Endothelial cell (in vitro differentiated cells): ENCODE measurements at places on chromosomes 1 and 21. TPM values are rescaled to one million over a fixed set of nuclear protein-coding genes. Genes with fewer than 3 reads are reported as not detected.

DNA sequence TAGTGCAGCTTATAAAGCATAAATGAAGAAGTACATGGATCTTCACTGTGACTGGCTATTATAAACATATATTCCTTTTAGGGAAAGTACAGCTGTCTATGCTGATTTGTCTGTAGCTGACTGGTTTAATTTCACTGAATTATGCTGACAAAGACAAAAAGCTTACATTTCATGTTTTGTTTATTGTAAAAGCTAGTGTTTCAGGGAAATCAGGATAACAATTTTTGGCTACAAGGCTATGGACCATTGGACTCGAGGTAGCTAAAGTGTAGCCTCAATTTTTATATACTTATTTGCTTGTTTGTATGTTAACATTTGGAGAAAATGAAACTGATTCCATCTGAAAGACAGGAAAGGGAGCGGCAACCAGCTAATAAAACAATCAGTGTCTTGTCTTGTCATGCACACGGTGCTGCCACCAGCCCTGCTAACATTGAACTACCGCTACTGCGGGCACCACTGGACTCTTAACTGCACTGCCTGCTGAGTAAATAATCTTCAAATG is 480.2 kb downstream of the COL11A1 start:
- no peak overlapping the region for H3K27ac ChIP-seq
- H3K36me3 ChIP-seq = no peaks in the 10 kb centered on the region
- no peaks in the 10 kb centered on the region for H3K27me3 ChIP-seq
- DNase-seq = no peak

DNA sequence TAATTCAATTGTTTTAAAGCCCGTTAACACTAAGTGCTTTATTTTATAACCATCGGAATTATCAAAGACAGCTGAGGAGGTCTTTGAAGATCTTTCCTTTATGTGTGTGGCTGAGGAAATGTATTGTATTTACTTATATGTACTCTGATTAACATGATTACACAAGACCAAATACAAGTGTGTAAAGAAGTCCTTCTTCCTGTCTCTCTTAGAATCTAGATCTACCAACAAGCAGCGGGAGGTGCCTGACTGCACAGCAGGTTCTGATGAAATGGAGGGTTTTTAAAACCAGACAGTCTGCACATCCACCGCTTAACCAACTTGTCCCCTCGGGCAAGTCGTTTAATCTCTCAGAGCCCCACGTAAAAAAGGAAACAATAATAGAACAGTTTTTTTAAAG is 240.5 kb upstream of the MAP1LC3C start:
- no peak overlapping the region for H3K4me3 ChIP-seq
- H3K27me3 ChIP-seq = no peaks in the 10 kb centered on the region
- H3K27ac ChIP-seq = no peak overlapping the region
- DNase-seq = no peak

- H3K4me1 ChIP-seq = peaks cover 5% of the 10 kb centered on the region
- H3K27ac ChIP-seq = no peak overlapping the region
- DNase-seq = no peak
- no peak overlapping the region for H3K4me3 ChIP-seq
- no peaks in the 10 kb centered on the region for H3K27me3 ChIP-seq
- H3K36me3 ChIP-seq = peaks cover 3% of the 10 kb centered on the region
Observed at GRCh38 chr1:87864676-87865075, 536.0 kb downstream of the LMO4 start.

GRCh38 chr1:98388441-98388840 is 273.1 kb upstream of the SNX7 start:
- no peaks in the 10 kb centered on the region for H3K4me1 ChIP-seq
- H3K4me3 ChIP-seq = no peak overlapping the region
- H3K27me3 ChIP-seq = peaks cover 3% of the 10 kb centered on the region

DNA sequence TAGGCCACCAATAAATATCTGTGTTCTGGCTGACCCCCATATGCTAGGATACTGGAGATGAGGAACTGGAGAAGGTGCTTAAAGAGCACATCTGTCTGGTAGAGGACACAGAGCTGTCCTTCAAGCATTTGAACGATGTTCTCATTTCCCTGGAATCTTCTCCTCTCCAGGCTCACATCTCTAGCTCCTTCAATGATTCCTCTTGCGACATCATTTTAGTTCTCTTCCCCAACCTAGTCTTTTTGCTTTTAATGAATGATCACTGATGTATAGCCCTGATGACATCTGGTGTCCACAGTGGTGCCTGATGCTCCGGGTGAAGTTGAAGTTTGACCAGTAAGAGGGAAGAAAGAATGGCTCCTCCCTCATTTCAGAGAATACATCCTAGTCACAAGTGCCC is 80.8 kb upstream of the UBE2U start:
- H3K27ac ChIP-seq = no peak overlapping the region
- H3K4me1 ChIP-seq = peaks cover 15% of the 10 kb centered on the region
- no peak for DNase-seq
- no peaks in the 10 kb centered on the region for H3K27me3 ChIP-seq
- no peak overlapping the region for H3K4me3 ChIP-seq

GRCh38 chr1:104794035-104794434 is 1044.3 kb downstream of the AMY1C start:
- no peaks in the 10 kb centered on the region for H3K4me1 ChIP-seq
- no peaks in the 10 kb centered on the region for H3K27me3 ChIP-seq
- H3K4me3 ChIP-seq = no peak overlapping the region
- no peak overlapping the region for H3K27ac ChIP-seq
- H3K36me3 ChIP-seq = no peaks in the 10 kb centered on the region

GRCh38 chr1:187509091-187509490 is 680.3 kb downstream of the PLA2G4A start:
- no peak overlapping the region for H3K4me3 ChIP-seq
- H3K27me3 ChIP-seq = no peaks in the 10 kb centered on the region
- no peak for DNase-seq
- no peaks in the 10 kb centered on the region for H3K36me3 ChIP-seq

GRCh38 chr21:21268061-21268471 is 269.9 kb downstream of the NCAM2 start:
- no peak overlapping the region for H3K27ac ChIP-seq
- no peaks in the 10 kb centered on the region for H3K27me3 ChIP-seq
- DNase-seq = no peak
- no peaks in the 10 kb centered on the region for H3K36me3 ChIP-seq
- no peaks in the 10 kb centered on the region for H3K4me1 ChIP-seq

DNA sequence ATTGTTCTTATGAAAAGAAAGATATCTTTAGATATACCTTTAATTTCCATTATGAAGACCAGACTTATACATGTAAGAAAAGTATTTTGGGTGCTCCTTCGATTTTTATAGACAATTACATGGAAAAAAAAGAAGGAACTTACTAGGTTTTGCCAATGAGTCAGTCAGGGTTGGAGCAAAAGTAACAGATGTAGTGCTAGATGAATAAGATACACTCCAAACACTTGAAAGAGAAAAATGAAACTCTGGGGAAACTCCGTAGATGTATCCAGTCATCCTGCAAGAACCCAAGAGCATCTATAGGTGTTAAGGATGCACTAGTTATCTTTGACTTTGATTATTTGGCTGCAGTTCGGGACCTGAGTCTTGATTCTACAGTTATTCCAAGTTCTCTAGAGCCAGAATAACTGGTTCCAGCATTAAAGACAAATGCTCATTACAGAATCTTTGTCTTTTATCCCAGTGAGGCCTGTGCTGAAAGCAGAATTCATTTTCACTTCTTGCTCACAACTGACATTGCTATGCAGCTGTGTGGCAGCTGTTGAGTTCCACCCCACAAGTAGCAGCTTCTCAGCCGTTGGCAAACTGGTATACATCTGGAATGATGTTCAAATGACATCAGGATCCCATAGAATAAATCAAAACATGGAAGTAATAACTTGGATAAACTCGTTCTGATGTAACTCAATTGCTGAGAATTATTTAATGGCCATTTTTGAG is 326.1 kb downstream of the ASTN1 start:
- peaks cover 1% of the 10 kb centered on the region for H3K27me3 ChIP-seq
- H3K36me3 ChIP-seq = no peaks in the 10 kb centered on the region
- H3K4me1 ChIP-seq = no peaks in the 10 kb centered on the region

HTR1D gene
- 0.54 TPM for total RNA-seq

CELA2A gene
- total RNA-seq = not detected

FCGR3B gene
- not detected for total RNA-seq

TEDDM1 gene
- total RNA-seq = not detected
